Stimulated activated CD8-positive, alpha-beta memory T cell treated with anti-CD3 and anti-CD28 coated beads, Interleukin-2, amount 100 ng/mL, for 1 hour (primary cell): ENCODE measurements at places on chromosomes 5 and 9.

- no peak for DNase-seq
Measured at GRCh38 chr5:61575103-61575502, 243.0 kb downstream of the ZSWIM6 start.

- no peak for DNase-seq
Measured at GRCh38 chr9:130983359-130983670, 25.7 kb upstream of the LAMC3 start.

- no peak for DNase-seq
Measured at GRCh38 chr9:134353539-134353938, 27.3 kb downstream of the RXRA start.

- no peak for DNase-seq
Measured at GRCh38 chr9:133056533-133056932, 5.2 kb upstream of the CEL start.

- no peak for DNase-seq
Measured at GRCh38 chr5:1472964-1473628, 27.9 kb upstream of the SLC6A3 start.

- no peak for DNase-seq
Measured at GRCh38 chr5:1079961-1080360, 31.9 kb downstream of the SLC12A7 start.

DNA sequence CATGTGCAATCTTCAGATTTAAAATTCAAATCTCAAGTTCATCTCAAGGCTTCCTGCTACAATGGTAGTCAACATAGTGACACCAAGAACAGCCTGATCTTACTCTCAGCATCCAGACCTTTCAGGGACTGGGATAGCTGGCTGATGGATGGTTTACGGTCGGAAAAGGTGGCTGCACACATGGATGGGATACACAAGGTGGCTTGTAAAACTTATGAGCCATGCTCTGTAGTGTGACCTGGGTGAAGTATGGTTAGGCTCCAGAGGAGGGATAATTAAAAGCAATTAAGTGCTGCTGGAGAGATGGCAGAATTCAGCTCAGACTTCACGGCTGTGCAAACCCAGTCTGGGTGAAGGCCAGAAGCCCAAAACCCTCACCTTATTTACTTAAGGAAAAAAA, 379.5 kb downstream of the NFIB start:
- no peak for DNase-seq

- DNase-seq = no peak
Measured at GRCh38 chr5:72209147-72210115, 102.2 kb downstream of the MAP1B start.

DNA sequence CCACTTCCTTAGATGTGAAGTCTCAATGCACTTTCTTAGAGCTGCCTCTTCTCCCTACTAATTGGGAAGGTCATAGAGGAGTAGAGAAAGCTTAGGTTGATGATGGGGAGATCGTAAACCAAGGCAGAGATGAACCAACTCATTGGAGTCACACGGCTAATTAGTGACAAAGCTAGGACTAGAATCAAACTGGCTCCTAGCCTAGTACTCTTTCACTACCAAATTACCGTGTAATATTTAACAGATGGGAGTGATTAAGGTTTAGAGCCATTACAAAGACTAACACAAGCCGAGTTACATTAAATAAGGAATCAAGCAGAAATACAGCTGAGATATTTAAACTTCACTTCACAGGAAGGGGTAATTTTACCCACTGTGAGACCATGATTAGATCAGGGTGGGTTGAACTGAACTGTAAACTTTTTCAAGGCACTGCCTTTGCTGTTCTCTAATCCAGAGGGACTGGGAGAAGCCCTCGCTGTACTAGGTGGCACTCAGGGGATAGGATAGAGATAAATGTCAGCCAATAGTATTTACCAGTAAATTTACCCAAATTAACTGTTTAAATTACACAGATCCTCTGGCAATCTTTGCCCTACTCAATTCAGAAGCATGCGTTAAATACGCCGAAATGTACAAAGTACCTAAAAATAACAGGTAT, 166.4 kb upstream of the PIK3R1 start:
- DNase-seq = no peak
